ENCODE measurements at places on chromosomes 13 and 19. TPM values are rescaled to one million over a fixed set of nuclear protein-coding genes. Genes with fewer than 3 reads are reported as not detected.
A peak's percentile ranks its signal among the peaks of the same experiment; 100 is the strongest.

DNA sequence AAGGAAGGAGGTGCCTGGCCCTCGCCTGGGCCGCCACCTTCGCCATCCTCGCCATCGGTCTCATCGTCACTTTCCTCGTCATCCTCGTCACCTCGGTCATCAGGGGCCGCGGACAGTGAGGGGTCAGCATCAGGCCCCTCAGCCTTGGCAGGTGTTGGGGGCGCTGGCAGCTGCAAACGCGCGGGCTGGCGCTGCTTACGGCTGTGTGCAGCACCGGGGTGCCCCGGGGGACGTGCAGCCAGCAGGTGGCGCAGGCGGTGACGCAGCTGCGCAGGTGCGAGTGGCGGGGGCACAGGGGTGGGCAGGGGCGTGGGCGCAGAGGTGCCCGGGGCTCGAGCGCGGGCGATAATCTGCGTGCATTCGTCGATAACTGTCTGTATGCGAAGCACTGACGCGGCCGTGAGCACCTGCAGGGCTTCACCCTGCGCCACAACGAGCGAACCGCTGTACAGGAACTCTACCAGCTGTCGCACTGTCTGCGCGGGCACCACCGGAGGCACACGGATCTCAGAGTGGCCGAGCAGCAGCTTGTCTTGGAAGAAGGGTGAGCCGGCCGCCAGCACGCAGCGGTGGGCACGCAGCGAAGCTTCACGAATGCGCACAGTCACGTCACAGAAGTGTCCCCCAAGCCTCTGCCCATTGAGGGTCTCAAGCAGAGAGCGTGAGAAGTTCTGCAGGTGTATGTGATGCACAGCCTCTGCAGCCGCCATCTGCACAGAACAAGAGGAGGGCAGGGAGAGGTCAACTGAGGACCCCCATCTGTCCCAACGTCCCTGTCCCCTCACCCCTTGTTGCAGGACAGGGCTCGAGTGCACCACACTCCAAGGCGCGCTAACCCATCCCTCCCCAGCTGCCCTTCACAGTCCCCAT is 2.4 kb downstream of the ZBTB45 start:
- DNase-seq, result no peak

DNA sequence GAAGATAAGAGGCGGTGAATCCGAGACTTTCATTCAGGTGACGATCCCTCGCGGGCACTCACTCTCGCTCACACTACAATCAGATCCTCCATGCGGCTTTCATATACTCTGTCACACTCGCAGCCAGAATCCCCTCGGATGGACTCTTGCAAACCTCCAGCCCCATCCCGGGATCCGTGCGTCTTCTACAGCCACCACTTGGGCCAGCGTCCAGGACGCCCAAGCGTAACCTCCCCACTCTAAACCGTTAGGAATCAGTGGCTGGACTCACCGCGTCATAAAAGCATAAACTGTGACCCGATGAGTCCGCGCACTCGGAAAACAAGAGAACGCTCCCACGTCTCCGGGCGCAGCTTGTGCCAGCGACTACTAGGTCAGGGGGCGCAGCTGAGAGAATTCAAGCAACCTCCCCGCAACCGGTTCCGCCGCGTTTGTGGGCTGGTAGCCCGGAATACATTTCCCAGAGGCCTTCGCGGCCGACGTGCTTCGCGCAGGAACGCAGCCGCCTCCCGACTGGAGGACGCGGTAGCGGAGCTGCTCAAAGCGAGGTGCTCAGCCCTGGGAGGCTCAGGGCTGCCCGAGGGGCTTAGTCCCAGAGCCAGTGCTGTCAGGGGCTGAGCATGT is 27.6 kb downstream of the ZNF607 start:
- peak; percentile 79 for DNase-seq

Gene PSG2
- total RNA-seq, result not detected

- peak; percentile 67 for DNase-seq
Observed at GRCh38 chr19:2478756-2479555, 3.0 kb downstream of the GADD45B start.

GRCh38 chr19:13506471-13506820 is at the start of gene CACNA1A:
TSS of gene CACNA1A (minus strand) at chr19:13506479. CDS start at chr19:13506224, 255 bp downstream.
- DNase-seq, result no peak

GRCh38 chr19:14821937-14822336 is 13.0 kb downstream of the OR7A5 start:
- DNase-seq, result no peak

DNA sequence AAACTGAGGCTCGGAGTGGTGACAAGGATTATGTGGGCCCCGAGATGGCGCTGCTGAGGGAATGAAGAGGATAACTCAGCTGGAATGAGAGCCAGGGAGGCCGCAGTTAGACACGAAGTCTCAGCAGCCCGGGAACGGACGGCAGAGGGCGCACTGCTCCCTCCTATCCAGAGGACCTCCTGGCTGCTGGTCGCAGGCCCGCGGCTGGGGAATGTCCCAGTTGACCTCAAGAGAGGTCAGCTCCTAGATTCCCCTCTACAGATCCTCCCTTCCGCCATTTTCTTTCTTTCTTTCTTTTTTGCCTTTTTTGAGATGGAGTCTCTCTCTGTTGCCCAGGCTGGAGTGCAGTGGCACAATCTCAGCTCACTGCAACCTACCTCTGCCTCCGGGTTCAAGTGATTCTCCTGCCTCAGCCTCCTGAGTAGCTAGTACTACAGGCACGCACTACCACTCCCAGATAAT is 24.1 kb upstream of the ASPDH start:
- peak; percentile 72 for DNase-seq

DNA sequence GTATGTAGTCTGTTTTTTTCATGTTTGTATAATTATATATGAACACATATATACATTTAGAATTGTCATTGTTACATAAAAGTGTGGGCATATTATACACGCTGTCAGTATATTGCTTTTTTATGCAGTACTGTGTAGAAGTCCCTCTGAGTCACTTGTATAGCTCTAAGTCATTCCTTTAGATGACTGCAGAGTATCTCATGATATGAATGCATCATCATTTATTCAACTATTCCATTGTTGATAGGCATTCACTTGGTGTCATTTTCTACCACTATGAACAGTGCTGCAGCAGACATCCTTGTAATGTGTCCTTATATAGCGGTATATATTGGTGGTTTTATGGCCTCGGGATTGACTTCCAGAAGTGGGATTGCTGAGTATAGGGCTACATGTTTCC is 15.3 kb downstream of the RFXAP start:
- no peak for DNase-seq

Gene IFNL3
- not detected for total RNA-seq

GRCh38 chr13:41056826-41057711 is 4.2 kb upstream of the WBP4 start:
- no peak for DNase-seq

- DNase-seq, result no peak
Observed at GRCh38 chr13:20848203-20848602, 54.3 kb downstream of the XPO4 start.

DNA sequence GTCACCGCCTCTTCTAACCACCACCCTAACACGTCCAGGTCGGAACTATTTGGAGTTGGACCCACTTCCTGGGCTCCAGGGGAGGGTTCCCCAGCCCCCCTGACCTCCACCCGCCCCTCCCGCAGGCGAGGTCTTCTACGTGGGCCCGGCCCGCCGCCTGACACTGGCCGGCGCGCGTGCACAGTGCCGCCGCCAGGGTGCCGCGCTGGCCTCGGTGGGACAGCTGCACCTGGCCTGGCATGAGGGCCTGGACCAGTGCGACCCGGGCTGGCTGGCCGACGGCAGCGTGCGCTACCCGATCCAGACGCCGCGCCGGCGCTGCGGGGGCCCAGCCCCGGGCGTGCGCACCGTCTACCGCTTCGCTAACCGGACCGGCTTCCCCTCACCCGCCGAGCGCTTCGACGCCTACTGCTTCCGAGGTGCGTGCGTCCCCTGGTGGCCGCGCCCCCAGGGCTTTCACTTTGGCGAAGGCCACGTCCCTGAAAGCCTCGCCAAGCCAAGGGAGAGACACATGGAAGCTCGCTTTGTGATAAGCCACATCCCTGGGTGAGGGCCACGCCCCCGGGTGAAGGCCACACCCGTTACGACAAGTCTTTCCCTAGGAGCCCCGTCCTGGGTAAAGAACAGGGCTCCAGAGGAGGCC is 13.2 kb downstream of the NCAN start:
- DNase-seq, result peak; percentile 81

Gene CNFN
- 2.1 TPM for total RNA-seq

Data from activated T-cell treated with anti-CD3 and anti-CD28 coated beads, Interleukin-2, amount 50 U/mL, for 72 hours (primary cell).